ENCODE measurements at places on chromosomes 2 and 18.
A peak's percentile ranks its signal among the peaks of the same experiment; 100 is the strongest.

- DNase-seq, result no peak
Measured at GRCh38 chr2:40400336-40400953, 51.4 kb downstream of the SLC8A1 start.

DNA sequence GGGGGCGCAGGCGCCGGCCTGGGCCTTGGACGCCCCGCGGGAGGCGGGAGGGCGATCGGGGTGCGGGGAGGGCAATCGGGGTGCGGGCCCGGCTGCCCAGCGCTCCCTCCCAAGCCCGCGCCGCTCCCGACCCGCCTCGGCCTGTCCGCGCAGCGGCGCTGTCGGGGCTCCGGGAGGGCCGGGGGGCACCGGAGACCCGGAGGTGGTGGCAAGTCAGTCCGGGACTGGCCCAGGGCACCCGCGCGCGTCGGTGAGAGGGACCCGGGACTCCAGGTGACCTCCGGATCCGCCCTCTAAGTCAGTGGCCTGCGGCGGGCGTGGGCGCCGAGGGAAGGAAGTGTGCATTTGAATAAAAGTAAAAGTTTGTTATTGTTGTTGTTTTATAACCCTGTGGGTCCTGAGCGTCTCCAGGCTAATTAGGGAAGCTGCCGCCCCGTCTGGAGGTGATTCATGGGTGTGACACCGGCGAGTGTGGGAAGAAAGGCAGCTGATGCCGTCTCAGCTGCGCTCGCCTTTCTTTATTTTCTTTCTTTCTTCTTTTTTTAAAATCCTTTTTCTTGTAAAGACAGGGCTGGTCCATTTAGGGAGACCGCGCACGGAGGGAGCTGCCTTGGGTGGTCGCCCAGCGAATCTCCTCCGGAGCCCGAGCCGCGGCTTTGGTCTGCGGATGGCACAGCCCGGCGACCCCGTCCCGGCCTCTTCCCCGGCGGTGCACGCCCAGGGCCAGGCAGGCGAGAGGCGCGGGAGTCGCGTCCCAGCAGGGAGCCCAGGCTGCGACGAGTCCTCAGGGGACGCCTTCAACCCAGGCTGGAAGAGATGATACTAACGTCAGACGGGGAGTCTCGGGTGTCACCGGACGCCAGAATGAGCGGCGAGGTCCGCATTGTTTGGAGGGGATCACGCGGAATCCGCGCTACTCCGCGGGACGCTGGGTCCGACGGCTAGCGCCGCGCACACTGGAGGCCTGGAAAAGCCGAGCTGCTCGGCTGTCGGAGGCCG is 627 bp upstream of the CRACDL start:
- DNase-seq, result no peak

DNA sequence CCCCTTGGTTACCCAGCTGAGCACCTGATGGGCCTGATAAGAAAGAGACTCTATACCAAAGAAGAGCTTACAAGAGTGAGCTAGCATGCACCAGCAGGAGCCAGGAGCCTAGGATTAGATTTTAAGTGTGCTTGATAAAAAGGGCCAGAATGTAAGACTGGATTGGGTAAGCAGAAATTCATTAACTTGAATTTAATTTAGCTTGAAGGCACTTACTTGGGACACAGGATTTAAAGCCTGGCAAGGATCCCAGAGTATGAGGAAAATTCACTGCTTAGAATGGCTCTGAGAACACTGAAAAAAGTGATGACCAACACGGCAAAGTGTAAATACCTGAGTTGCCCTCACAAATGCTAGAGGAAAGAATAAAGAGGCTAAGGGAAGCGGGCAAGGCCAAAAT is 91.3 kb upstream of the RBBP8 start:
- DNase-seq, result no peak

DNA sequence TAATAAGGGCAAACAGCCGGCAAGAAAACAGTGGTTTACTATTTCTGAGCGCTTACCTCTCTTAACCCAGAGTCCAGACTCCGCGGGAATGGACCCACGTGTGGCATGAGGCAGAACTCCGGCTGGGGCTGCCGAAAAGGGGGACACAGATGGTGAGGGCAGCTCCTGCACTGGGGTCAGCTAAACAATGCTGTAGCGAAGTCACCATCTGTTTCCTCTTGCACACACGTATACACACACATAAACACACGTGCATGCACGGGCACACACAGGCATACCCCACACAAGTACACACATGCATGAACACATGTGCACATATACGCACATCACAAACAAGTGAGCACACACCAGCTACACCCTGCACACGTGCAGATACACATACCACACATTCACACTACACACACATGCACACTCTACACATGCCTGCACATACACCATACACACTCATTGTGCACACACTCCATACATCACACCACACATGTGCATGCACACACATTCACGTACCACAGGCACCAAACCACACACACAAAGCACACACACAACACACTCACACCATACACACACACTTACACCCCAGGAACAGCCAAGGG is 105.9 kb upstream of the ID2 start:
- DNase-seq, result no peak

DNA sequence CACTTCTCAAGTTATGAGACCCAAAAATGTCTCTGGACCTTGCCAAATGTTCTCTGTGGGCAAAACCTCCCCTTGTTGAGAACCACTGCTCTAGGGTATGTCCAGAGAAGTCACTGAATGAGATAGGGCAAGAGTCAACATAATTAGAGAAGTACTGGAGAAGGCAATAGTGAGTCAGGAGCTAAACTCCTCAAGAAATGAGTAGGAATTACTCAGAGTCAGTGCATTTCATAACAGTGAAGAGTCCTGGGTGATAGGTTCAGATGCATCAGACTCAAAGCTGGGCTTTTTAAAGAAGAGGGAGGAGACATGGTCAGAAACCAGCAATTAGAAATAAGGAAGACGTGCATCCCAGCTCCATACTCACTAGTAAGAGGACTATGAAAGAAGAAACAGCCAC is 38.6 kb upstream of the IHH start:
- no peak for DNase-seq

- no peak for DNase-seq
Measured at GRCh38 chr2:236797411-236797810, 227.8 kb downstream of the ACKR3 start.

DNA sequence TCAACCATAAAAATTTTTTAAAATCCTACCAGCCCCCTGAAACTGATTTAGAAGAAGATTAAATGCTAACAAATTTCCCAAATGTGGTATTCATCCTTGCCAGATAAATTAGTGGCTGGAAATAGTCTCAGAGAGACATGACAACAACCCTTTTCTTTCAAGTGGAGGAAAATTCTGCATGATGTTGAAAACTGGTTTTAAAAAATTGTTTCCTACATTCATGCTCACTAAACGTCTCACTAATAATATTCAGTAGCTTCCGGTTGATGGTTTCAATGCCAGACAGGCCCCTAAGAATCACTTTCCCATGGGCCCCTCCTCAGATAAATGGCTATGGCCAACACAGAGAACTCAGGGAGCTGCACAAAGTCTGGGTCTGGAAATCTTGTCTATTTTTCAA is 43.2 kb downstream of the NCKAP5 start:
- DNase-seq, result no peak

- DNase-seq, result no peak
Measured at GRCh38 chr2:189851174-189851826, 67.0 kb downstream of the PMS1 start.

GRCh38 chr2:42575458-42576064 is 7.1 kb downstream of the MTA3 start:
- DNase-seq, result no peak

- DNase-seq, result peak; percentile 77
Measured at GRCh38 chr2:20015482-20016083, 3.1 kb upstream of the MATN3 start.

GRCh38 chr2:241636182-241637017 is 558 bp downstream of the THAP4 start:
- no peak for DNase-seq

- no peak for DNase-seq
Measured at GRCh38 chr18:35620765-35621164, 39.2 kb downstream of the GALNT1 start.

DNA sequence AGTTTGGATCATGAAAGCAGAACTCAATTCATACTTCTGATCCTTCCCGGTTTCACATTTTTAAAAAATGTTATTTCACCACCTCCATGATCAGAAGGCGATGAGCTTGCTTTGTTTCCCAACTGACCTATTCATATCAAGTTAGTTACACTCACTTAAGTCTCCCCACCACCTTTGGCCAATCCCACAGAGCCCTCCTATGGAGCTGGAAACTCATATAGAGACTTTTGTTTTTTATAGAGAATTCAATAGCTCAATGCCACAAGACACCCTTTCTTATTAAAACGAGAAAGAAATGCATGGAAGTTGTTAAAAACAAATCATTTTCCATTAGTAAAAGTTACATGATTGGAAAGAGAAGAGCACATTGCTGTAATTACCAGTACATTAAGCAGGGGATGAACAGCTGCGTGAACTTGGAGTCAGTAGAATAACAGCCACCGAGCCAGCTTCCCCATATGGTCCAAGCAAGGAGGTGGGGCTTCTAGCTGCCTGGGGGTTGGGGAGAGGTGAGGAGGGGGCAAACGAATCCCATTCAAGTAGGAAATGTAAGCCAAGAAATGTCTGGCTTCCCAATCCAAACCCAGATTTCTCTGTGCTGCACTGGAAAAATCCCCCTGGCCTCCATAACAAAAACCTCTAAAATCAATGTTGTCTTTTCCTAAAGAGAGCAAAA is 614.5 kb downstream of the IRS1 start:
- DNase-seq, result peak; percentile 92

- DNase-seq, result no peak
Measured at GRCh38 chr2:189150033-189150432, 29.5 kb downstream of the COL5A2 start.

- DNase-seq, result no peak
Measured at GRCh38 chr2:55500025-55500424, 19.5 kb upstream of the CFAP36 start.

GRCh38 chr2:207478572-207478971 is 51.2 kb upstream of the CREB1 start:
- no peak for DNase-seq

GRCh38 chr2:27024812-27025211 is 8.0 kb upstream of the TMEM214 start:
- no peak for DNase-seq

GRCh38 chr18:13390196-13390595 is 171.6 kb downstream of the LDLRAD4 start:
- DNase-seq, result no peak

All from NCI-H1694 treated with DMSO at 0.1 percent for 48 hours (cell line).